ENCODE measurements at places on chromosomes 16 and 17. TPM values are rescaled to one million over a fixed set of nuclear protein-coding genes. Genes with fewer than 3 reads are reported as not detected.

Gene CPPED1
- 7.6 TPM for total RNA-seq

DNA sequence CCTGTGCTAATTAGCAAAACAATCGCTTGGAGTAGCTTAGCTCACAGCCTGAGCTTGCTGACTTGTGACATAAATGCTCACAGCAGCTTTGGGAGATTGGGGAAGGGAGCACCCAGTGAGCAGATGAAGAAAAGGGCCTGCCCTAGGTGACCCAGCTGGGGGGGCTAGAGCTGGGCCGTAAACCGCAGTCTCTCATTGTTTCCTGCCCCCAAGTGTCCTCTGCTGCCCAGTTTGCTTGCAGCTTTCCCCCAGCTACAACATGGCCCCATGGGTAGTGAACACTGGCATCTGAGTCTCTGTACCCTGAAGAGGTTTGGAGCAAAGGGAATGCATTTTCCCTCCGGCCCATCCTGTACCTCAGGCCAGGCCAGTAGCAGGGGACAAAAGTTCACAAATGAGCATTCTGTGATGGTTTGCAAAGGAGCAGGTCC is 349.4 kb downstream of the SLC39A11 start:
- no peak overlapping the region for H3K4me3 ChIP-seq
- no peak overlapping the region for H3K27ac ChIP-seq
- DNase-seq, result no peak
- H3K4me1 ChIP-seq, result peaks cover 7% of the 10 kb centered on the region

- H3K4me1 ChIP-seq, result peaks cover 60% of the 10 kb centered on the region
- no peak for DNase-seq
- no peaks in the 10 kb centered on the region for H3K36me3 ChIP-seq
- peak overlapping the region; percentile 90 for H3K4me3 ChIP-seq
- no peak overlapping the region for H3K27ac ChIP-seq
Observed at GRCh38 chr17:32264140-32264799, 1.4 kb upstream of the RHBDL3 start.

- H3K36me3 ChIP-seq, result peaks cover 5% of the 10 kb centered on the region
- H3K4me1 ChIP-seq, result peaks cover 77% of the 10 kb centered on the region
- peak overlapping the region; percentile 0 for H3K4me3 ChIP-seq
- H3K27me3 ChIP-seq, result no peaks in the 10 kb centered on the region
Observed at GRCh38 chr17:77442976-77443747, 302.4 kb downstream of the SEC14L1 start.

Gene TBC1D3H
- total RNA-seq, result not detected

Gene PRSS8
- total RNA-seq, result not detected

Gene MYCBPAP
- 1.7 TPM for total RNA-seq

DNA sequence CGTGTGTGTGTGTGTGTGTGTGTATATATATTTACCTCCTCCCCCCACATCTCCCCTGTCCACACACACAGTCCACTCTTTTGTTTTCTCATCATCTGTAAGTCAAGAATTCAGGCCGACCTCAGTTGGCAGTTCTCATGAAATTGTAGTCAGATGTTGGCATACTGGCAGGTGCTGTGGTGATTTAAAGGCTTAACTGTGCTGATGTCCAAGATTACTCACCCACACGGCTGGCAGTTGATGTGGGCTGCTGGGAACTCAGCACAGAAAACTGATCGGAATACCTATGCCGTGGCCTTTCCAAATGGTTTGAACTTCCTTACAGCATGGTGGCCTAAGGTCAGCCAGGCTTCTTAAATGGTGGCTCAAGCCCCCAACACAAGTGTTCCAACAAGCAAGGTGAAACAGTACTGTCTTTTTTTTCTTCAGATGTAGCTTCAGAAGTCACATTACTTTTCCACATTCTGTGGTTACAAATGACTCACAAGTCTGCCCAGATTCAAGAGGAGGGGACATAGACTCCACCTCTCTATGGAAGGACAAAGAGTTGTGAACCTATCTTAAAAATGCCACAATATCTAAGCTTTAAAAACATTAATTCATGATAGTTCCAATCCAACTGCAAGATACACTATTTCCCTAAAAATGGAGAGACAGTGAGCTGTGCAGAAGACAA is 198.5 kb upstream of the HS3ST4 start:
- no peaks in the 10 kb centered on the region for H3K4me1 ChIP-seq
- peaks cover 2% of the 10 kb centered on the region for H3K36me3 ChIP-seq
- no peak overlapping the region for H3K27ac ChIP-seq
- H3K4me3 ChIP-seq, result no peak overlapping the region
- no peak for DNase-seq
- H3K27me3 ChIP-seq, result peaks cover under 1% of the 10 kb centered on the region

DNA sequence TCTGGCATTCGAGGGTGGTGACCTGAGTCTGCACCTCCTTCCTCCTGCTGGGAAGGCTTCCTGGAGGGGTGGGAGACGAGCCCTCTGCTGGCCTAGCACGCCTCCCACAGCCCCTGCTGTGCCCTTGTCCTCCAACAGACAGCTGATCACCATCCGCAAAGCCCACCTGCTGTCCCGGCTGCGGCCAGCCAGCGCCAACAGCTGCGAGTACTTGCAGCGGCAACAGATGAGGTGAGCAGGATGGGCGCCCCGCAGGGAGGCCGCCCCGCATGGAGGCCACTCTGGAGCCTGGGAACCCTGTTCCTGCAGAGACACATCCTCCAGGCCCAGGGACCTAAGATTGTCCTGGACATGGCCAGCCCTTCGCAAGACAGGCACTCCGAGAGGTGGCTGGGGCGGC is 21.6 kb downstream of the UBALD1 start:
- no peak for DNase-seq
- no peak overlapping the region for H3K27ac ChIP-seq
- H3K27me3 ChIP-seq, result peaks cover 3% of the 10 kb centered on the region
- H3K4me1 ChIP-seq, result peaks cover 5% of the 10 kb centered on the region

Gene TAC4
- total RNA-seq, result not detected

Gene ABCA5
- total RNA-seq, result 7.6 TPM

DNA sequence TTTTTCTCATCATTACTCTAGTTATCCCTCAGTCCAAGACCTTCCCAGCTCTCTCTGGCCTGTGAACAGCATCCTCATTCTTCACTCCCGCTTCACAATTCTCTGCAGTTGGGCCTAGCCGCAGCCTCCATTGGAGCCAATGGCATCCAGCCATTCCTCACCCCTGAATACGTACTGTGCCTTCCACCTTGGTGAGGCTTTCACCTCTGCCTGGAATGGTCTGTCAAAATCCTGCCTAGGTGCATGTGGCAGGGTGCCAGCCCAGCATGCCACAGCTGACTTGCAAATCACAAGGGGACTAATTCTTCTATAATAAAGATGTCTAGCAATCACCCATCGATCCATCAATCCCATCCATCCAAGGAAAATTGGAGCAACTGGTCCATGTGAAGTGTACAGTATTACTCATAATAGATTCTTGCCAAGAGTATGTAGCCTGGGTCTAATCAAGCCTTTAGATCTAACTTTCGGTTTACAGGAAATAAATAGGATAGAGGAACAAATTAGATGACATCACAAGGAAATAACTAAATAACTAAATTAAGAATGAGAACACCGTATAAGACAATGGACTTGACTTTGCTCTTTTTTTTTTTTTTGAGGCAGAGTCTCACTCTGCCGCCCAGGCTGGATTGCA is 5.1 kb upstream of the CX3CL1 start:
- DNase-seq, result no peak
- no peak overlapping the region for H3K4me3 ChIP-seq
- H3K27ac ChIP-seq, result no peak overlapping the region
- H3K27me3 ChIP-seq, result no peaks in the 10 kb centered on the region
- H3K4me1 ChIP-seq, result peaks cover 8% of the 10 kb centered on the region
- no peaks in the 10 kb centered on the region for H3K36me3 ChIP-seq

DNA sequence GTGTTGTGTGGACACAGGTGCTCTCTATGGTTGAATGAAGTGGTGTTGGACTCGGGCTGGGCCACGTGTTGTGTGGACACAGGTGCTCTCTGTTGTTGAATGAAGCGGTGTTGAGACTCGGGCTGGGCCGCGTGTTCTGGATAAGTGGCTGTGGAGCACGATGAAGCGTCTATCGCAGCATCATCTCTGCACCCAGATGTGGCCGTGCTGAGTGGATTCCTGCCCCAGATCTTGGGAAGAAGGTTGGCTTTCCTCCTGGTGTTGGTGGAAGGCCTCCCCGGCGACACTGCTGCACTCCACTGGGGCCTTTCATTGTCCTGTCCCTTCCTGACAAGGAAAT is 69.1 kb downstream of the RPTOR start:
- no peaks in the 10 kb centered on the region for H3K27me3 ChIP-seq
- DNase-seq, result no peak
- H3K4me3 ChIP-seq, result no peak overlapping the region
- H3K4me1 ChIP-seq, result peaks cover 17% of the 10 kb centered on the region

Gene ZNF232
- total RNA-seq, result 43.9 TPM

Gene QRICH2
- total RNA-seq, result 12.3 TPM

GRCh38 chr17:34673516-34673915 is 94.1 kb downstream of the TMEM132E start:
- no peak overlapping the region for H3K27ac ChIP-seq
- H3K4me3 ChIP-seq, result no peak overlapping the region
- peaks cover 6% of the 10 kb centered on the region for H3K4me1 ChIP-seq
- no peak for DNase-seq

DNA sequence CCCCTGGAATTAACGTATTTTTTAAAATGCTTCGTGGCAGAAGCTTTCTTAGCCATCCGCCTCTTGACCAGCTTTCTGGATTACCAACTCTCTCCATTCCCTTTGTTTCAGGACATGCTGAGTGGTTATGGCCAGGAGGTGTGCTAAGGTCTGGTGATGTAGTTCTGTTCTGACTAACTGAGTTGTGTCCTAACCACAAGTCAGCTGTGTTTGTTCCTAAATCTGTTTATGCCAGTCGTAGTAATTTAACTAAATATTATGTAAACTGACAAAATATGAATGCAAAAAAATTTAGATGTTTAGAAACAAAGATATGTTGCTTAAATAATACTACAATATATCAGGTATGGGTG is 61.6 kb downstream of the MRTFB start:
- H3K36me3 ChIP-seq, result peaks cover 8% of the 10 kb centered on the region
- H3K4me1 ChIP-seq, result no peaks in the 10 kb centered on the region
- no peaks in the 10 kb centered on the region for H3K27me3 ChIP-seq
- DNase-seq, result no peak
- H3K27ac ChIP-seq, result no peak overlapping the region

Data from neural crest cell (in vitro differentiated cells).